NCI-H524 (cell line): ENCODE measurements at places on chromosomes 11 and 22.

DNA sequence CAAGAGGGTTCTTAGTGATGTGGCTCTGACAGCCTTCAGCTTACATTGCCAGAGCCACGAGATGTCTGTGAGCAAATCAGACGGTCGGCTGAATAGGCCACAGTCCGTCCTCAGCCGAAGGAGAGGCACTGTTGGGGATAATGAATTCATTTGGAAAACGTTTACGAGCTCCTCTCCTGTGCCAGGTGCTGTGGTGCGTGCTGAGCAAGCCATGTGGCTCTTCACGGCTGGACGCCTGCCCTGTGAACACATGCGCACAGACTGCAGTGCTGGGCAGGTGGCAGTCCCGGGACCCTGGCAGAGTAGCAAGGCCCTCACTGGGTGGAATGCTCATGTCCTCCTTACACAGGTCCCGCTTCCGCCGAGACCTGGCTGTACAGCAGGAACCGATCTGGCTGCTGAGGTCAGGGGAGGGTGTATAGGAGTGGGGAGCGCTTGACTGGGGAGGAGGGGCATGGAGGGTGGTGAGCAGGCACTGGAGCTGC is 6.8 kb downstream of the TBC1D22A start:
- peak; percentile 22 for DNase-seq

DNA sequence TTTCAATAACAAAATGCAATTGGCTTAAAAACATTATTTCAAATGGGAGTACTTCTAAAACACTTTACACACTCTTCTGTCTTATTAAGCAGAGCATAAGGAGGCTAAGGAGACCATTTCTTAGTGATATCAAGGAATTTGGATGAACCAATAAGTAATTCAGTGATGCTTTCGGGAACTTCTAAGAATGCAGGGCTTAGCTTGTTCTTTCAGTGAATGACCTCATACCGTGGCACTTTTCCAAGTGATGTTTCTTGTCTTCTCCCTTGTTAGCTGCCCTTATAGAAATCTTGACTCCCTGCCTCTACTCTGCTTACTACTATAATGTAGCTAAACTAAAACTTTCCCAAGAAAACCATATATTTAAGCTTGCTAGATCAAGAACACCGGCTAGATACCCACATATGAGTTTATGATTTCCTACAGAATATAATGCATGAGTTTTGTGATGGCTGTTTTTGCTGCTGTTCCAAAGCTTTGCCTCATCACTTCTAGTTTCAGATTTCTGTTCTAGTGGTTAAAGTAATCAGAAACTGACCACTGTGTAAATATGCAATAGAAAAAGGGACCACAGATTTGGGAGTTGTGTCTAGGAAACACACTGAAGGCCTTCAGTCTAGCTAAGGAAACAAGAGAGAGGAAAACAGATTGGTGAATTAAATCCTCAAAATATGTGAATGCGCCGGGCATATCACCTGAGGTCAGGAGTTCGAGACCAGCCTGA is 37.5 kb upstream of the STK33 start:
- DNase-seq: no peak

GRCh38 chr11:131195661-131196517 is 174.5 kb upstream of the NTM start:
- DNase-seq: peak; percentile 78

- DNase-seq: peak; percentile 27
Observed at GRCh38 chr11:98277251-98277912, 743.4 kb upstream of the CNTN5 start.

- DNase-seq: no peak
Observed at GRCh38 chr22:41226723-41227655, 13.7 kb downstream of the CHADL start.

GRCh38 chr11:17258670-17259069 is 17.9 kb upstream of the NUCB2 start:
- no peak for DNase-seq

DNA sequence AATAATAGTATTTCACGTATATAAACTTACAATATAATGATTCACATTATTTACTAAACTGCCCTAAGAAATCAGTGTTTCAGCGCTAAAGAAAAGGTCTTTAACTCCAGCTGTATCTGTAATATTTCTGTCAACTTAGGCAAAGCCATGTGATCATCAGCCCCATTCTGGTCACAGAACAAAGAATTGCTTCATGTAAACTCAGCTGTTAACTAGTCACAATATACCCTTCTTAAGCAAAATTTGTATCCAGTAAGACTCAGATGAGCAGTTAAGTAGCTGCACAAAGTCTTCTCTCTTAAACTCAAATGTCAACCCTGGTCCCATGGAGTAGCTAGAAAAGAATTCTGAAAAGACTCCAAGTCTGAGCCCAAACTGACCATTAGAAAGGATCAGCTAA is 26.6 kb downstream of the HPS5 start:
- no peak for DNase-seq

GRCh38 chr11:35097814-35098455 is 41.0 kb upstream of the CD44 start:
- no peak for DNase-seq

DNA sequence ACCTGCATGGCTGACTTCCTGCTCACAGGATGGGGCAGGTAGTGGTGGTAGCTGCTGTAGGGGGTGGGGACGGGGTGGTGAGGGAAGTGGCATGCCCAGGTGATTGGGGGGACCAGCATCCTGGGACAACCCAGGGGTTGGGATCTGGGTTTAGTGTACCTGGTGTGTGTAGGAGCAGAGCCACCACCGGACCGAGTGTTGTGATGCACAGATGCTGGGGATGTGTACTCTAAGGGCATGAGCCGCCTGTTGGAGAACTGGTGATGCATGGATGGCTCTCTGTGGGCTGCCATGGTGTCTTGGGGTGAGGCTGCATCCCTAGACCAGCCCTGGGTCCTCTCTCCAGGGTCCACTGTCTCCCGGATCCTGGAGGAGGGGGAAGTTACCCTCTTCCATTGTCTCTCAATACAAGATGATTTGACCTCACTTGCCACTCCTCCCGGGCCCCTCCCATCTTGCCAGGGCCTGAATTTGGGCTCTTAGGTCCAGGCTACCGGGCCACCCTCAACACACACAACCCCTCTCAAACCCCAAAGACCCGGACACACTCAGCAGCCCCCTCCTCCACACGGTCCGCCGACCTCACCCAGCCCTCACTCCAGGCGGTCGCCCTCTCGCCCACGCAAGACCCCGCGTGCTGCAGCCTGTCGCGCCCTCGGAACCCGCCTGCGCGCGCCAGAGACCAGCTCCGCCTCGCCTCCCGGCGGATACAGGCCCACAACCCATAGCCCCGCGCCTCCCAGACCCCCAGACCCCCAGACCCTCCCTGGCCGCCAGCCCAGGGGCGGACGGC is 619 bp downstream of the LRRC75B start:
- DNase-seq: peak; percentile 12
